ENCODE measurements at places on chromosomes 13 and 19.

- no peak for DNase-seq
Observed at GRCh38 chr19:23222998-23223652, 27.1 kb downstream of the ZNF724 start.

DNA sequence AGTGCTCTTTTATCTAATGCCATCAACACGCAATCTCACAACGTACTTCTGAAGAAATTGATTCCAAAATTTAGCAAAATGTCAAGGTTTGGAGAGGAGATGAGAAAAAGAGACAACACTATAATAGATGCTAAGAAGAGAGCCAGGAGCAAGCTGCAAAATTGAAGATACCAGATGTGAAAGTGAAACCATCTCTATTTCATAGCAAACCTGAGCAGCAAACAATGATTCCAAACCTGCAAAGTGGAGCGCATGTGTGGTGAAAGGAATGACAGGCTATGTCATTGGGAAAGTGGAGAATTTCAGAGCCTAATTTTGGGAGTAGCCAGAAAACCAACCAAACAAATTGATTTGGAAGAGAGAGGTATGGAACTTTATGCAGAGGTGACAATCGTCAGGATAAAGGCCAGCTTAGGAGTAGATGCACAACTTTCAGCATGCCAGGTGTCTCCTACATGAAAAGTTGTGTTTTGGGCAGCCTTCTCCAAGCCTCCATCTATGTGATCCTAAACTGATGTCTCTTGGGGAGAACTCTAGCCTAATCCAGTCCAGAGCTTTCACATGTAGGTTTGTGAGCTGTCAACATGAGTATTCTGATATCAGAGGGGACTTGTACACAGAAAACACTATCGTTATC, 158.4 kb upstream of the FNDC3A start:
- no peak for DNase-seq

- DNase-seq, result no peak
Observed at GRCh38 chr19:53019684-53020083, 6.0 kb downstream of the ERVV-1 start.

- no peak for DNase-seq
Observed at GRCh38 chr13:26756961-26757360, 3.6 kb downstream of the GPR12 start.

DNA sequence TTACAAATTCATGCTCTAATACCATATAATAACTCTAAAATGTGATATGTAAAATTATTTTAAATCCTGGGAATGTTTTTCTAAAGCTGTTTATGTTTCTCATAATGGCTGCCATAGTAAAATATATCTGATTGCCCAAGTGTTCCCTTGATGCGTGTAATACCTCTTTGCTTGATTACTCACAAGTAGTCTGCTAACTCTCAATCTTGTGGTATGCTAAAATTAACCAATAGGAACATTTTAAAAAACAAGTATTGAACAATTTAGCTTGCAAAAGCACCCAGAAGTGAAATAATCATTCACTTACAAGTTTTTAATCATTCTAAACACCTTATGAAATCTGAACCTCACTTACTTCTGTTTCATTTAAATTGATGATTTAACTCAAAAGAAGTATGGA, 386.0 kb upstream of the ATXN8OS start:
- DNase-seq, result no peak

DNA sequence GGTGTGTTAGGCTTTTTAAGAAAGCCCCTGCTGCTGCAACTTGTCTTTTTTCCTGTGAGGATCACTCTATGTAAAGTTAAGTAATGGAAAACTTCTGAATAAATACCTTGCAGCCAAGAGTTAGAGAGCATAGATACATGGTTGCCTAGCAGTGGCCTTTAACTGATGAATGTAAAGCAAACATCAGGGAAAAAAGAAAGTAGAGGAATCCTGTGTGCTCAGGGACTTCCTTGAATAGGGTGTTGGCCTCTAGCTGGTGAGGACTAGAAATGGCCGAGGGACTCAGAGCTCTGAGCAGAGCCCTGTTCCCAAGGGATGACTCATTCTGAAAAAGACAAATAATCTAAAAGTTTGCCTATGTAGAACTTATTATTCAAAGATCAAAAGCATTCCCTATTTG, 135.7 kb downstream of the MIPEP start:
- no peak for DNase-seq

DNA sequence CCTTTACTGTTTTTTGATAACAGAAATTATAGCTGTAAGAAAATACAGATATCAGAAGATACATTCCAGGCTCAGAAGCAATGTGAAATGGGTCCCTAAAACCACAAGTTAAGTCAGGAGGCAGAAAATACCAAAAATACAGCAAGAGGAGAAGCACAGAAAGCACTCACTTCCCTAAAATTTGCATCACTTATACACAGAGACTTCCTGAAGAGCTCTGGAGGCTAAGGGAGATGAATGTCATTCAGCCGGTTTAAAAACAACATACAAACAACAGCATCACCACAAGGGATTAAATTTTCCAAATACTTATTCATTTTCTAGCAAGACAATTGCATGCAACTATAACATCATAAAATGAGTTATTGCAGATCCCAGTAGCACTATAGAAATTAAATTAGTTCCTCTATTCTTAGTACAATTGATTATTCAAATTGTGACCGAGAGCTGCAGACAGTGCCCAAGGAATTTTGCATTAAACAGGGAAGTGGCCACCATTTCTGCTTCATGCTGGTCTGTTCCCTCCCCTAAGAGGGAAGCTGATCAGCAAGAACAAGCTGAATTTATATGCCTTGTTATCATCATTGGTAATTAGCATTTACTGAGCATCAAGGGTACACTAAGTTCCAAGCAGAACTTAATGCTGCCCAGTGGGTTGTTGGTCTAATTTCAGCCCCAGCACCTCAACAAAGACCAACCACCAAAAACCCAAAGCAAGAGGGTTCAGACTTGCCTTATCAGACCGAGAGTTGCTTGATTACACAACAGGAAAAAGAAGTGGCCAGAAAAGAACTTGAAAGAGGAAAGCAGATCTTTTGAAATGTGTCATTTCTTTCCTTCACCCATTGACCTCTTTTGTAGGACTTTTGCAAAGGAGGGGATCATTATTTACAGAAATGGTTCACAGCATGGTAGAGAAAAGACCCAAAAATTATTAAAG, 140.7 kb downstream of the KCTD12 start:
- DNase-seq, result no peak

- no peak for DNase-seq
Observed at GRCh38 chr19:55116232-55116858, 1.1 kb downstream of the PPP1R12C start.

DNA sequence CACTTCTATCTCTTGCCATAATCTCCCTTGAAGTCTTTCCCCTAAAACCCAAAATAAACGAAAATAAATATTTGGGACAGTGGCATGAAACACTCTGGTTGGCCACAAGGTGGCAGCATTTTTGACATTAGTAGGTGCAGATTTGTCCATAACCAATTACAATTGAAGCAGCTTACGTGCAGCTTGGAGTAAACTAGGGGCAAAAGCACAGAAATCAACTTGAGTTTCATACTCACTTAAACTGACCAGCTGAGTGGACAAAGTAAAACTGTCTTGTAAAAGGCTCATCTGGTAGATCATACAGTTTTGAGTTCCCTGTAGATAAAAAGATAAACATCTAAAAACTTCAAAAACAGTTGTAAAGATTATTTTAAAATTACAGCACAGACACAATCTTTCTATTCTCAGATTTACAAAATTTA, 18.8 kb downstream of the PDCD5 start:
- DNase-seq, result no peak

DNA sequence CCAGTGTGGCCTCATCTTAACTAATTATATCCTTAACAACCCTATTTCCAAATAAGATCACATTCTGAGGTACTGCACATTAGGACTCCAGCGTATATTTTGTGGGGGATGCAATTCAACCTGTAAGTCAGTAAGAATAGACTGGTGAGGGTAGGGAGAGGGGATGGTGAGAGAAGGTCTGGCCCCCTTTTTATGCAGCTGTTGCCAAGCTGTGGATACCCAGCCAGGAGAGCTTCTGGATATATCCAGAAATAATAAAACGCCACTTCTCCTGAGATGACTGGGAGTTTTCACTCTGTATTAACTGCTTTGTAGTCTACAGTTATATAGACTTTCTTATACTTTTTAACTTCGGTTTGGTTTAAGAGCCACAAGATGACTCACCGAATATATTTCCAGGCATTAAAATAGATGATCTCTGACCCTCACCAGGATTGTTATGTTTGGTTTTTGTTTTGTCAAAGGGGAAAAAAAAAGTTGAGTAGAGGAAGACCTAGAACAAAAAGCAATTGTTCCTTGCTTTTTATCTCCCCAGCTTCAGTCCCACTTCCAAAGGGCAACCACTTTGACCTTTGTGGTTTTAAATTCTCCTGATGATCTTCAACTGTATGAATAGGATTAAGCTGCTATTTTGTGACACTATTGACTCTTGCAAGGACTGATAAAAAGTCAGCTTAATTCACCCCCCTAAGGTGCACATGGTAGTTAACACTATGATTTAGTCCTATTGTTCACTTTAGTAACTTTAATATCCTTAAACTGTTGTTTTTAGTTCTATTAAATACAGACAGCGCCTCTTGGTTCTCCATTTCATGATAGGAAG, 3.1 kb upstream of the NEK3 start:
- DNase-seq, result no peak

GRCh38 chr13:40706439-40706838, 40.0 kb upstream of the FOXO1 start:
- DNase-seq, result no peak

GRCh38 chr19:50909240-50910070, 1.7 kb downstream of the KLK4 start:
- no peak for DNase-seq

DNA sequence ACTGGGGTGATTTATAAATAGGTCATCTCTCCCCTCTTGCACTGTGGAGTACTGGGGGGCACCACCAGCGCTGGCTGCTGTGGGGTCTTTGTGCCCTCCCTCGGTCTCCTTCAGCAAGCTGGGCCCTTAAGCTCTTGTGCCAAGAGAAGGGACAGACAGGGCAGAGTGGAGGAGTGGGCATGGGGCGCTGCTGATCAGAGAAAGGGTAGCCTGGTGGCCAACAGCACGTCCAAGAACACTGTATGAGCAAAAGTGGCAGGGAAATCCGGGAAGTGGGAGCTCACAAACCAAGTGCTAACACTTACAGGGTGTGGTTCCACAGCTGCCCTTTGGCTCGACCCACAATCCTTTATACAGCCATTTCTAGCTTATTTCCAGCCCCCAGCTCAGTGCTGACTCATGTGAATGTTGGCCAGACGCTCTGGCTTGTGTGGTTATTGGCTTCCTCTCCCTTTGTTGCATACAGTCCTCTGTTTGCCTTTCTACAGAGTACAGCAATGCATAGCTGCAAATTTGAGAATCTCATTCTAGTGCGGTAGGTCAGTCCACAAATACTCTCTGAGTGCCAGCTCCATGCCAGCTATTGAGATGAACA, 298.8 kb downstream of the SHISA2 start:
- no peak for DNase-seq

- DNase-seq, result no peak
Observed at GRCh38 chr13:45490068-45490467, 25.3 kb downstream of the COG3 start.

GRCh38 chr19:10093295-10094186, 7.4 kb downstream of the SHFL start:
- no peak for DNase-seq

DNA sequence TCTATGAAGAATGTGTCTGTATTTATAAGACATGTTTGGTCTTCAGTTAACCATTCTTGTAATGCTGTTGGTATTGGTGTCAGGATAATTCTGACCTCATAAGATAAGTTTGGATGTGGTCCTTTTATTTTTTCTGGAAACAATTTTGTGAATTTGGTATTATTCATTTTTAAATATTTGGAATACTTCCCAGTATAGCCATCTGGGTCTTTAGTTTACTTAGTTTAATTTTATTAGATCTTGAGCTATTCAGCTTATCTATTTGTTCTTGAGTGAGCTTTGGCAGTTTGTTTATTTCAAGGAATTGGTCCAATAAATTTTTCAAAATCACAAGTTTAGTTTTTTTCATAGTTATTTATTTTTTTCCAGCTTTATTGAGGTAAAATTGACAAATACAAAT, 335.4 kb upstream of the PCDH20 start:
- no peak for DNase-seq

GRCh38 chr19:18696023-18696422, 12.5 kb downstream of the CRTC1 start:
- DNase-seq, result no peak

DNA sequence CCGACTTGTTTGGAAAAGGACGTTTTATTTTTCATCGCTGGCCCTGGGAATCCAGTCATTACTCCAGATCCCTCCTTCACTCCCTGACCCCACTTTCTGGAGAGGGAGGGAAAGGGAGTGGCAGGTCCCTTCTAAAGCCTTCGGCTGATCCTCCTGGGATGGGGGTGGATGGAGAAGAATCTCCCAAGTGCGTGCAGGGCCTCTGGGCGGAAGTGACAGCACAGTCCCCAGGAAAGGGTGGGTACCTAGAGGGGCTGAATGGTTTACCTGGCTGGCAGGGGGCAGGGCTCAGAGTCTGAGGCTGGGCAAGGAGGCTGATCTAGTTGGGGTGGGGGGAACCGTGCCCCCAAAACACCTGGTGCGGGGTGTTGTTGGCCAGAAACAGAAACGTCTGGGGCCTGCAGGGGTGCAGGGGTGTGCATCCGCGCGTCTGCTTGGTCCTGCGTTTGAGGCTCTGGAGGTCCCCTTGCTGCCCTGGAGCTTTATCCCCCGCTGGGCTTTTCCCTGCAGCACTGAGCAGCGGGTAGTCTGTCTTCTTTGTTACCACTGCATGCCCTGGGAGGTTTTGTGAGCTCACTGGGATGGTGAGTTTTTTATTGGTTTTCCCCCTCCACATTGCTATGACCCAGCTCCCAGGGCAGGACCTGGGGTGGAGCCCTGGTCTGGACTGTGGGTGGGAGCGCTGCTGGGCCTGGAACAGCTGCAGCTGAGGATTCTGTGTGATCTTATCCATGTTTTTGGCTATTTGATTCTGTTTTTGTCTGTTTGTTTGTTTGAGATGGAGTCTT, 3.0 kb upstream of the ZNF628 start:
- DNase-seq, result no peak

DNA sequence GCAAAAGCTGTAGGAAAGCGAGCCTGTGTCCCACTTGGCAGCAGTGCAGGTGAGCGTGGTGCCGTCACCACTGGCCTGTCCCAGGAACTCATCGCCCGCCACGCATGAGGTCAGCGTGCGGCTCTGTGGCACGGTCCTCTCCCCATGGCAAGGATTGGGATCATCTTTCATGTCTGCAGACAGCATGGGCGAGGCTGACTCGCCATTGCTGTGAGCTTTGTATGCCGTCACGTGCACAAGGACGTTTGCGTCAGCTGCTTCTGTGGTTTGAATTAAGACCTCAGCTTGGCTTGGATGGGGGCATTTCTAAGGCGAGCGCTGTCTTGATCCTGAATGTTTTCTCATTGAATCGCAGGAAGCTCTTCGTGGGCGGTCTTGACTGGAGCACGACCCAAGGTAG, 9.8 kb downstream of the DAZAP1 start:
- DNase-seq, result no peak

DNA sequence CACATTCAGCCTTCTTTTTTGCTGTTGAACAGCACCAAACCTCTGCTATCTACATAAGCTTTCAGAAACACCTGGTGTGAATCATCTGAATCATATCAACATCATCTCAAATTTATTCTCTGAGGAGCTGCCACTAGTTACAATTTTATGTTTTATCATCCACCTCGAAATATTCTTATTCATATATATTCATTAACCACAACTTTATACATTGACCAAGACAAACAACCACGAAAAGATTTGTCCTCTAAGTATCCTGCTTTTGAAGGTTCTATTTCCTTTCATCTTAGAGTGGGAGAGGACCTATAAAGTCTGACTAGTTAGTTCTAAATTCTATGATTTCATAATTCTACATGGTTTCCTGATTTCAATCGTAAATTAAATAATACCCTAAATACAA, 18.9 kb downstream of the ESD start:
- no peak for DNase-seq
